ENCODE measurements at places on chromosomes 3 and 15.

DNA sequence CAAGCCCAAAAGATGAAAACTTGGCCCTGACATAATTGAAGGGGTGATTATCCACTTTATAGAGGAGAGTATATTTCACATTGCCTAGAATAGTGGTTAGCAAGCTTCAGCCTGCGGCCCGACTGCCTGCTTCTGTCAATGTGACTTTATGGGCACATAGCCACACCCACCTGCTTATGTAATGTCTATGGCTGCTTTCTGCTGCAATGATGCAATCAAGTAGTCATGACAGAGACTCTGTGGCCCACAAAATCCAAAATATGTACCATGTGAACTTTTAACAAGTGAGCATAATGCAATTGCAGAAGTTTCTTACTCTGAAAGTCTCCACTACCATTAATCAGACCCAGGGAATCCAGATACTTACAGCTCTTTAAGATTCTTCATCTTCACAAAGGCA, 103.1 kb downstream of the LRIG1 start:
- no peak for DNase-seq

- DNase-seq, result no peak
These were observed 393.6 kb upstream of the PROK2 start for GRCh38 chr3:72178463-72179106.

GRCh38 chr3:195542316-195542697, 818 bp downstream of the PPP1R2 start:
- no peak for DNase-seq

- DNase-seq, result no peak
These were observed 288.3 kb upstream of the C2CD4B start for GRCh38 chr15:62453375-62453774.
